ENCODE measurements at places on chromosomes 6 and 20.

DNA sequence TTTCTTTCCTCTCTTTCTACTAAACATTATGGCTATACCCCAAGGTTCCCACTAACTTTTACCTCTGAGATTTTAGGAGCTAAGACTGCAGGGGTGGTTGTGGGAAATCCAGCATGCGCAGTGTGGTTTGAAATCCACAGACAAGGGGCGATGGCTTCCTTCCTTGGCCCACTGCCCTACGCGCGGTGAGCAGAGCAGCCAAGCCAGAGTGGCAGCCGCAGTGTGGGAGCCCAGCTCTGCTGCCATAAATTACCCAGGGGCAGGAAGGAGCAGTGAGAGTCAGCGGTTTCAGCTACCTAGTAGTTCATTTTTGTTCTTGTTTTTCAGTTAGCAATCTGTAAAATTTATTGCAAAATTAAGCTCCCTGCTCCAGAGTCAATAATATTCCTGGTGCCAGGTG, 101.4 kb downstream of the BMP2 start:
- no peak for DNase-seq

- no peak for DNase-seq
Observed at GRCh38 chr20:13229538-13229937, 8.5 kb downstream of the ISM1 start.

- DNase-seq, result no peak
Observed at GRCh38 chr20:20447196-20447595, 79.3 kb downstream of the INSM1 start.

GRCh38 chr6:41602864-41603608, 35.2 kb upstream of the MDFI start:
- peak; percentile 80 for DNase-seq
